ENCODE measurements at places on chromosomes 11 and 22.

- DNase-seq = no peak
Measured at GRCh38 chr11:59773083-59773440, 17.9 kb downstream of the STX3 start.

DNA sequence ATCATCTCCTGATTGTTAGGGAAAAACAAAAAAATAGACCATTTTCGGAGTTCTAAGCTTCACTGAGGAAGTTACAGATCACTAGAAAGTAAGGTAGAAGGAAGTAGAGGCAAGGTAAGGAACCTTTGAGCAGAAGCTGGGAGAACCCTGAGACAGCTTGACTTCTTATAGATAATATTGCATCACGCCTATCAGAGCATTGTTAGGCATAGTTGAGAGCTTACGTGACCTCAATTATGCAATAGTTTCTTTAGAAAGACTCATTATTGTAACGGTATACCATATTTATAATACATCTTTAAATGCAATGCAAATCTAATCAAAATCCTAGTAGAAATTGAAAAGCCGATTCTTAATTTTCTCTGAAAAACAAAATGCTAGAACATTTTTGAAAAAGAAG lies 4.9 kb downstream of the TBRG1 start:
- DNase-seq = no peak

- DNase-seq = no peak
Measured at GRCh38 chr11:111423250-111423615, 44.2 kb upstream of the POU2AF1 start.

DNA sequence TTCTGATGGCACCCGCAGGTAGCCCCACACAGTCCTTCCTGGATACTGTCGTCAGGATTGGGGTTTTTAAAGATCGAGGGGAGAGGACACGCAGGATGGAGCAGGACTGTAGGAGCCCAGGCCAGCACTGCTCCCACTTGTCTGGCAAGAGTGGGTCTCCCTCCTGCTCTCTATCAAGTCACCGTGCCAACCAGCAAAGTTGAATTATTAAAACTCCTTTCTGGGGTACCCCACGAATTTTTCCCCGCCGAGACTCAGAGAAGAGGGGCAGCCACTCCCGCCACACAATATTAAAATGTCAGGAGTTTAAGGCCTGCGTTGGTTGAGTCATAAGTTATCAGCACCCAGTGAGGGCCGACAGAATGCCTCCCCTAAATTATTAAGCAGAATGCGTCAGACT lies 10.1 kb downstream of the LMO1 start:
- DNase-seq = no peak

DNA sequence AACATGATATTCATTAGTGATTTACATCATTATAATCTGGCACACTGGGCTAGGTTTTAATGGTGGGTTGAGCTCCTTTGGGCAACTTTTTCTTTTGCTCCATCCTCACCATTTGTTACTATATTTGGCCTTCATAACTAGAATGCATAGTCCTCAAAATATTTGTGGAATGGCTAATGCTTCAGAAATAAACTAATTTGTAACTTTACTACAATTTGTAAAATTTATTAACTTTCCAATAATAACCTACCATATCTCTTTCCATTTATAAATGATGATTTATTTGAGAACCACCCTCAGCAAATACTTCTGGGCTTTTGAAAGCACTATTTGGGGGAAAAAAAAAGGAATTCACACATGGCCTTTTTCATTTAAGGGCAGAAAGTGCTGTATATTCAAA lies 79.7 kb downstream of the LARGE2 start:
- no peak for DNase-seq

- no peak for DNase-seq
Measured at GRCh38 chr11:118325283-118325682, 17.2 kb downstream of the CD3D start.

DNA sequence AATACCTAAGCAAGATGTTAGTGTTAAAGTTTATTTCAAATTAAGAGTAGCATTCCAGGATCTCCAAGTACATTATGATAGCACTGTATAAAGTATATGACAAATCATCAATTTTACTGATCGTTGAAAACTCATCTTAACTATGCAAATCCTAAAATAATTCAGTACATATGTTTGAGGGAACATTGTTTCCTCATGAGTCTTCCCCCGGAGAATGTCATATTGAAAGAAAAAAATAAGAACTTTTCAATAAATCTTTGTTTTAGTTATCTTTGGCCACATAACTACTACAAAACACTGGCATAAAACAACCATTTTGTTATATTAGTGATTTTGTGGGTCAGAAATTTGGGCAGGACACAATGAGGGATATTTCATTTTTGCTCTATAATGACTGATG lies 135.4 kb downstream of the METTL15 start:
- no peak for DNase-seq

DNA sequence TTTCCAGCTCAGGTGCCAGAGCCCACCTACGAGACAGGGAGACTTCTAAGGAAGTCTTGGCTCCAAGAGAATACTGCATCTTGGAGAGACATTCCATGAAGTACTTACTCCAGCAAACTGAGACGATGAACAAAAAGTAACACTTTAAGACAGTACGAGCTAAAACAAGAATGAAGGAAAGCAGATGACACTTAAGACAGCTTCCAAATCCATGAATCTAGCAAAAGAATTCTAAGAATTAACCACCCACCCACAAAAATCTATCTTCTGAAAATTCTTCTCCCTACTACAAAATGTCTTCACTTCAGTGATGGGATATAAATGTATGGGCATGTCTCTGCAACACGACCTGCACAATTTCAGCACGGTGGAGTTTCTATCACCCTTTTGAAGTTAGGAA lies 132.9 kb downstream of the C11orf58 start:
- DNase-seq = no peak

DNA sequence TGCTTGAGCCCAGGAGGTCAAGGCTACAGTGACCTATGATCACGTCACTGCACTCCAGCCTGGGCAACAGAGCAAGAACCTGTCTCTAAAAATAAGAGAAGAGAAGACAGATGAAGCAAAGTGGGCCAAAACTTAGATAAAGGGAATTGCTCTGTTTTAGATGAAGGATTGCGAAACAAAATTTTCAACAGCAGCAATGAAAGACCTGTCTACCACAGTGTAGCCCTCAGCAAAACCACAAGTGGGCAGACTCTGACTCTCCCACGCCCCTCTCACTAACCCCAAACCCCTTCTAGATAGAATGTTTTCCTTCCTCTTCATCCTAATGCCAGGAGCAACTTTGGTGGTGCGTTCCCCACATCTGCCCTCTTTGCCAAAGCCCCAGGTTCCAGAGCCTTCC lies 105.6 kb upstream of the ALDH3B2 start:
- DNase-seq = no peak

DNA sequence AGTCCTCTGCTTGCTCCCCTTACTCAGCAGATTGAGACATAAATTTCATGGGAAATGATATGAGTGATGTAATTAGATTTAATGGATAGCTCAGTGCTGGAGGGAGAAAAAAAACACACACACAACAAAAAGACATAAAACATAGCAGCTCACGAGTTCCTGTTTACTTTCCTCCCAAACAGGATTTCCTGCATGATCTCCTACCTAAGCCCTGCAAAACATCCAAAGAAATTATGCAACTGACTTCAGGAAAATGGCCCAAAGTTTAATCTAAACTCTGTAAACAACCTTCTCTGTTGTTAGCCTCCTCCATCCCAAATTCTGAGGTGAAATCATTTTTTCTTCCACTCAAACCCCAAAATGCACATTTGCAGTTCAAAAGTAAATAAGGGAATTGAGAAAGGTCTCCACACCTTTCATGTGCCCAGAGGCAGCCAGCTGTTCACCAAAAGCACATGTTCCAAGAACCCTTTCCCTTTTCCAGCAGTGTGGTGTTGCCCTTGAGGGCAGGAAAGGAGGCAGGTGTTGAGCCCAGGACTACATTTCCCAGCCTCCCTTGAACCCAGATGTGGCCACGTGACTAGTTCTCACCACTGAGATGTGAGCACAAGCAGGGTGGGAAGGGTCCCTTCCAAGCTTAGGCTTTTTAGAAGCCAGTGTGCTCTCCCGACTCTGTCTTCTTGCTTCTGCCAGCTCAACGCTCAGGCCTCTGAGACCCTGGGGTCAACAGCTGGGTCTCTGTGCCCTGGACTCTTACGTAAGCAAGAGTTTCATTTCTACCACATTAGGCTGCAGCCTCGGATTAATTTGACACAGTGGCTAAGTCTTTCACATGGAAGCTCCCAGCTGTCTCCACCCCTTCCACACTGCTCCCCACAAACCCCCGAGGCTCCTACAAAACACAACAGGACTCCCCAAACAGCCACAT lies 301.2 kb downstream of the CTTN start:
- DNase-seq = peak; percentile 51

DNA sequence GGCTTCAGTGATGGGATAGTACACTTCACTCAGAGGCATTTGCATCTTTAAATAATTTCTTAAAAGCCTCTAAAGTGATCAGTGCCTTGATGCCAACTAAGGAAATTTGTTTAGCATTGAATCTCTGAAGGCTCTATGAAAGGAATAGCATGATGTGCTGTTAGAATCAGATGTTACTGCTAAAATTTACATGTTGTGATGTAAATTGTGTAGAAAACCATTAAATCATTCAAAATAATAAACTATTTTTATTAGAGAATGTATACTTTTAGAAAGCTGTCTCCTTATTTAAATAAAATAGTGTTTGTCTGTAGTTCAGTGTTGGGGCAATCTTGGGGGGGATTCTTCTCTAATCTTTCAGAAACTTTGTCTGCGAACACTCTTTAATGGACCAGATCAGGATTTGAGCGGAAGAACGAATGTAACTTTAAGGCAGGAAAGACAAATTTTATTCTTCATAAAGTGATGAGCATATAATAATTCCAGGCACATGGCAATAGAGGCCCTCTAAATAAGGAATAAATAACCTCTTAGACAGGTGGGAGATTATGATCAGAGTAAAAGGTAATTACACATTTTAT lies 4.6 kb downstream of the MALAT1 start:
- no peak for DNase-seq

- DNase-seq = no peak
Measured at GRCh38 chr11:44835296-44835695, 108.5 kb downstream of the TSPAN18 start.

GRCh38 chr11:45930031-45930794 lies 7.8 kb downstream of the LARGE2 start:
- no peak for DNase-seq

GRCh38 chr11:101508370-101508769 lies 75.4 kb downstream of the TRPC6 start:
- DNase-seq = no peak

DNA sequence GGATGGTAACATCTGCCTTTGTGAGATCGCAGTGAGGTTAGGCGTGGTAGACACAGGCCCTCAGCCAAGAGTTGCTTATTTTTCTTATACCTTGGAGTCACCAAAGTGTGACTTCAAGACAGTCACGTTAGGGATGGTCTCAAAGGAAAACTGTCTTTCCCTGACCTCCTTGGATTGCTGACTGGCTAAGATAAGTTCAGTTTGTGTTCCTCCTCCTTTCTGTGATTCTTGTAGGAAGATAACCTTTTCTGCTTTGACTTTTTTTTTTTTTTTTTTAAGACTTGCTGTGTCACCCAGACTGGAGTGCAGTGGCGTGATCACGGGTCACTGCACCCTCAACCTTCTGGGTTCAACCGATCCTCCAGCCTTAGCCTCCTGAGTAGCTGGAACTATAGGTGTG lies 23.1 kb downstream of the TAB1 start:
- DNase-seq = no peak

GRCh38 chr11:133530501-133530835 lies 1.8 kb downstream of the OPCML start:
- no peak for DNase-seq

DNA sequence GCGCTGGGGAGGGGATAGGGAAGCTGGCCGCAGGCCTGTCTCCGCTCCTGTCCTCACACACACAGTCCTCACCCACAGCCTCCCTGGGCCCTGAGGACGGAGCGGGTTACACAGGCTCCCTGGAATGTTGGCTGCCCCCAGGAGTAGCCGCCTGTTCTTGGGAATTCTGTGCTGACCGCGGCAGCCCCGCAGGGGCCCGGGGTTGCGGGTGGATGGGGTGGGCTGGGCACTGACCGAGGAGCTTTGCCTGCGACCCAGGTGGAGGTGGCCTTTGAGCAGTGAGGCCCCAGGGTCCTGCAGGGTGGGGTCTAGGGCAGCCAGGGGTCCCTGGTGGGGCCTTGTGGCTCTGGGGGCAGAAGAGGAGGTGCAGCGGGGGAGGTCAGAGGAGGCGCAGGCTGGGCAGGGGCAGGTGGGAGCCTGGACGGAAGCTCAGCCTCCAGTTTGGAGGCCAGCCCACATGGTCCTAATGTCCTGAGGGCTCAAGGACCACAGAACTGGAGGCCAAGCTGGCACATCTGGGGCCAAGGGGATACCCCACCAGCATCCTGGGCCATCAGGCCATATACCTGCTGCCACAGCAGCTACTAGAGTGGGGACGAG lies 6.6 kb upstream of the MRGPRG start:
- no peak for DNase-seq

DNA sequence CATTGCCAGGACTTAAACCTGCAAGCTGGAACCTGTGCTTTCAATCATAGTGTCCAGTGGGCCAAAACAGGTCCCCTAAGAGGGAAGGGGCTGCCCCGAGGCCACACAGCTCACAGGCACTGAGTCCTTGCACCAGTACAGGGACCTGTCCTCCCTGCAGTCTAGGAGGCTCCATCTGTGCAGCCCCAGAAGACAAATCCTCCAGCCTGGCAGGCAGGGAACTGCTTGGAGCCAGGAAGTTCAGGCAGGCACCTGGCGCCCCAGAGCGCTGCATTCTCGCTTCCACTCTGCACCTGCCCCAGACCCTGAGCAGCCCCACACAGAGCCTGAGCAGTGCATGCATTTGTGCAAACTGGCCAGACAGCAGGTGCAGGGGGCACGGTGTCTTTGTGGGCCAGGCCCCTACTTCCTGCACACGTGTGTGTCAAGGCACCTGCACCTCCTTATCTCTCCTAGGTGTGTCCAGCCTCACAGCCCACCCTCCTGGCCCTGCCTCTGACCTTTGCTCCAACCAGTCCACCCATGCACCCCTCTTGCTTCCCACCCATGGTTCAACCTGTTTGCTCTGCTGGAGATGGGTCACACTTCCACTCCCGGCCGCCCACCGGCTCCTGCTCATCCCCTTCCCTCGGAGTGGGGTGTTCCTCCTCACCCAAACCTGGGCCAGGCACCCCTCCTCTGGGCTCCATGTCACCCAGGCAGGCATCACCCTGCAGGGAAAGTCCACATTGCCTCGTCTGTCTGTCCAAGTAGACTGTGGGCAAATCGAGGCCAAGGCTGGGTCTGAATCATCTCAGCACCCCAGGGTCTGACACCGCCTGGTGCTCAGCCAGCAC lies 19.0 kb downstream of the LINC01488 start:
- DNase-seq = no peak

DNA sequence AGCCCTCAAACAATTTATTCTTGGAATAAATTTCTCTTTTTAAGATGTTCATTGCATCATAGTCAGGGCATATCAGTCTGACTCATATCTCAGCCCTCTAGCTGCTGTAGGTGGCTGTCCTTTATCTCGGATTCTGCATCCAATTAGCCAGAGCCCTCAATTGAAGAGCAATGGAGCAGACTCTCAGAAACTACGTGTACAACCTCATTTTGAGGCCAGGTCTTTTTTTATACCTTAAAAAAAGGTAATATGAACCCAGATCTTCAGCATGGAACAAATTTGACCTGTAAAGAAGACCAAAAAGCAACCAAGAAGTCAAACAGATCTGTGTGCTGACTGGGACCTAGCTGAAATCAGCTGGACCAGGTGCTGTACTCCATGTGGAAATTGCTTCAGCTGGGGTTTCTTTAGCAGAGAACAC lies 8.7 kb downstream of the OR52A5 start:
- DNase-seq = no peak

- DNase-seq = no peak
Measured at GRCh38 chr11:117638911-117639543, 158.0 kb downstream of the DSCAML1 start.
